ENCODE measurements at places on chromosomes 1 and 21.

GRCh38 chr1:158400871-158401270, 1.6 kb upstream of the OR10T2 start:
- DNase-seq = no peak

- DNase-seq = no peak
Observed at GRCh38 chr1:163766257-163766918, 444.6 kb downstream of the NUF2 start.

- no peak for DNase-seq
Observed at GRCh38 chr1:204345941-204346645, 13.6 kb downstream of the PLEKHA6 start.

- no peak for DNase-seq
Observed at GRCh38 chr1:65147424-65148177, 402 bp upstream of the AK4 start.

DNA sequence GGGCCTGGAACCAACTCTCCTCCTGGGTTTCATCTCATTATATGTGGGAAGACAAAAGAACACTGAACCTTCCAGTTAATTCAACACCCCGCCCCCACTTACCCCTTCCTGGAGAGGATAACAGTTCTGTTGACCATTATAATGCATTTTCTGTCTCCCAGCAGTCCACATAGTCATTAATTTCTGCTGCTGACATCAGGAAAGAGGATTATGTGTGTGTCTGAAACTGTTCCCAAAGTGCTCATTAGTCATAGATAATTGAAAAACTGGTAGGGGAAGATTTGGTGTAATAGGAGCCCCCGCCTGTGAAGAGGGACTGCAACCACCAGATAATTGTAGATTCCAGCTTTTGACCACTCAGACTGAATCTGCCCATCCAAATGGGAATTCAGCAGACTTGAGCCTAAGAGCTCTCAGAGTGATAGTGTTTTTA, 208.7 kb downstream of the FGGY start:
- DNase-seq = no peak
